Activated CD8-positive, alpha-beta memory T cell treated with anti-CD3 and anti-CD28 coated beads for 1 hour (primary cell): ENCODE measurements at places on chromosomes 6 and 20.

GRCh38 chr6:163816441-163816840 is 401.9 kb downstream of the QKI start:
- no peak for DNase-seq

- no peak for DNase-seq
Measured at GRCh38 chr6:164928057-164928727, 381.2 kb downstream of the C6orf118 start.

DNA sequence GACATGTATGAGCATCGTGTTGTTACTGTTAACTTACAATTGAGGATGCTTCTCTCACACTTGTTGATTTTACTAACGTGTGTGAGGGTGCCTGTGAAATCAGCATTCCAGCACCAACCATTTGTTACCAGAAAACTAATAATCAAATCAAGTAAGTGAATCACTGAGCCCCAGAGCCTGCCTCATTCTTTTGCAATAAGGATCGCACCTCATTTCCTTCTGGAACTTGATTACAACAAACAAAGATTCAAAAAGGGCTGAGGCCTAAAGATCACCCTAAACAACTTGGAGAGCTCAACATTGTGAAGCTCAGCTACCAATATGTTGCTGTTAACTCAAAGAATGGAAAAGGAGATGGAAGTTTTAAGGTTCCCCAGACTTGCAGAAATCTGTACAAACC is 274.7 kb downstream of the TFAP2A start:
- DNase-seq: no peak

DNA sequence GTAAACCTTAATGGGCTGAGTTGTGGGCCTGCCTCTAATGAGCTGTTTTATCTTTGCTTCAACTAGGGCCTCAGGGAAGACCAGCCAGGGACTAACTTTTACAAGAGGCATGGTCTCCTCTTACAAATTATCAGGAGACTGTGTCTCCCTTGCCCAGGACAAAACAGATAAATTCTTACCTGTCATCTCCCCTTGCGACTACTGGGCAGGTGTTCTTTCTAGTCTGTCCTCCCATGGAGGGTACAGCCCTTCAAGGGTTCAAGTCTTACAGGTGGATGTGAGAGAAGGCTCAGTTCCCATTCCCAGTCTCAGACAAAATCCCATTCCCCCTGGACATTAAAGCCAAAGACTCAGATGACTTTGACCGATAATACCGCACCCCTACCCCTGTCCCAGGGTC is 13.6 kb downstream of the RRBP1 start:
- no peak for DNase-seq

GRCh38 chr6:39801456-39802251 is 9.5 kb downstream of the DAAM2 start:
- DNase-seq: no peak
